HL-60 (cell line): ENCODE measurements at places on chromosomes 5 and 9.

GRCh38 chr9:22657713-22658112, 211.1 kb downstream of the DMRTA1 start:
- no peak for DNase-seq

- DNase-seq: no peak
Measured at GRCh38 chr5:107457138-107457537, 213.6 kb downstream of the EFNA5 start.

DNA sequence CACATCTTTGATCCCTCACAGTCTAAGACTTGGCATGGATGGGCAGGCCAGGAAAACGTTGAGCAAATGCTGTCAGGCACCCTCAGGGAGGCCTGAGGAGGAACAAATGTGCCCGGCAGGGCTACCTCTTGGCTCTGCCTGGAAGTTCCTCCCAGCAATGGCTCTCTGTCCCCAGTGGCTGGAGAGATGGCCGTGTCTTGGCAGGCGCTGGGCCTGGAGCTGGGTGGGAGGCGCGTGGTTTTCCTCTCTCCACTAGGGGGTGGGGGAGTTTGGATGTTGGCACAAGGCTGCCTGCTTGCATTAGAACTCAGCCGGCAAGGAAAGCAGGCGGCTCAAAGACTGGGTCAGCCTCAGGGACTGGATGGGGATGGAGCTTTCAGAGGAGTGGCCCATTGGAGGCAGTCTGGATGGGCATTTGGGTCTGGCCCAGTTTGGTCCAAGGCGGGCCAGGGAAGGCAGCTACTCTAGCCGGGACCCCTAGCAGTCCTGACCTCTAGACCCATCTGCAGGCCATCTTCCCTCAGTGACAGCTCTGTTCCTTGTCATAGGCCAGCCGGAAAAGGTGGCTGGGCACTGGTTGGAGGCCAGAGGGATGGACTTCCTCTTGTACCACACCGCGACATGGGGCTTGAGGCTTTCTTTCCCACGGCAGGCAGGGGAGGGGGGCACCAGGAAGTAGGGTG, 68.2 kb upstream of the STC2 start:
- no peak for DNase-seq

DNA sequence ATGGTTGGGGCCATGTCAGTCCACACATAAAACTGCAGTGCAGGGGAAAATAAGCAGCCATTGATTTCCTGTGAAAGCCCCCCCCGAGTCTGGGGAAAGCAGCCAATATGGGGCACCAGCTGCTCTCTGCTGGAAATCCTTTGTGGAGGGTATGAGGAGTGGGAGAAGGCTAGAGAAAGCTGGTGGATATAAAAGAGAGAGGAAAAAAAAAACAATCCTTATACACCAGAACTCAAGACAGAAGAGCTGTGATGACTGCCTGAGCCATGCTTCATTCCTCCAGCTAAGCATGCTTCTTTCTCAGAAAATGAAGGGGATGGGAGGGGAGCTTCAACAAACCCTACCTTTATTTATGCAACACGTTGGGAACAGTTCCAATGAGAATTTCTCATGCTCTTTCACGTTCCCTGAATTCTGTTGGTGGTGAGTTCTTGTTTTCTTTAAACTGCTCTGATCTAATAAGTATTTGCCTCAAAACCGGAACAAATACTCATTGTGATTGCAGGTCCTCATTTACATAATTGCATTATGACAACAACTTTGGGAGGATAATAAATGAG, 688.0 kb upstream of the SEMA6A start:
- DNase-seq: no peak

DNA sequence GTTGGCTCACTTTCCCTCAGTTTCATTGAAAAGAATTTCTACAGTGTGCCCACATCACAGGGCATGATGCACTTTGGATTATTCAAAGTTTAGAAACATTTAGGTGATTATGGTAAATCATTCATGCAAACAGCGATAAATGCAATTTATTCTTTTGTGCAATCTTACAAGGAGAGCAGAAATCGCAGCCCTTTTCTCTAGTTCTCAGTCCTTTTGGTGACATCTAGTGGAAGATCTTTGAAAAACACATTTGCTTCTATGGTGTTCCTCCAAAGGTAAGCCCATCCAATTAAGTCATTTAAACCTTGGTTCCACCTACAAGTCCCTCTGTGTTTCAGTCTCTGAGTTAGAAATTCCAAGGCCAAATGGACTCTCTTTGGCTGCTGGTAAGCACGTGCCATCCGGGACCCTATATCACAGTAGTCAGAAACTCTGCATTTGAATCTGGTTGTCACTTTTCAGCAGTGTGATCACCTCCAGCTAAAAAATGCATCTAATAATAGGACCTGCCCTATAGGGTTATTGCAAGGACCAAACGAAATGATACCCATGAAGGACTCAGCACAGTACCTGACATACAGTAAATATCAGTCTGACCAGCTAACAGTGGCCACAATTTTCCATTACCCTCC, 66.4 kb downstream of the MACROH2A1 start:
- peak; percentile 2 for DNase-seq

DNA sequence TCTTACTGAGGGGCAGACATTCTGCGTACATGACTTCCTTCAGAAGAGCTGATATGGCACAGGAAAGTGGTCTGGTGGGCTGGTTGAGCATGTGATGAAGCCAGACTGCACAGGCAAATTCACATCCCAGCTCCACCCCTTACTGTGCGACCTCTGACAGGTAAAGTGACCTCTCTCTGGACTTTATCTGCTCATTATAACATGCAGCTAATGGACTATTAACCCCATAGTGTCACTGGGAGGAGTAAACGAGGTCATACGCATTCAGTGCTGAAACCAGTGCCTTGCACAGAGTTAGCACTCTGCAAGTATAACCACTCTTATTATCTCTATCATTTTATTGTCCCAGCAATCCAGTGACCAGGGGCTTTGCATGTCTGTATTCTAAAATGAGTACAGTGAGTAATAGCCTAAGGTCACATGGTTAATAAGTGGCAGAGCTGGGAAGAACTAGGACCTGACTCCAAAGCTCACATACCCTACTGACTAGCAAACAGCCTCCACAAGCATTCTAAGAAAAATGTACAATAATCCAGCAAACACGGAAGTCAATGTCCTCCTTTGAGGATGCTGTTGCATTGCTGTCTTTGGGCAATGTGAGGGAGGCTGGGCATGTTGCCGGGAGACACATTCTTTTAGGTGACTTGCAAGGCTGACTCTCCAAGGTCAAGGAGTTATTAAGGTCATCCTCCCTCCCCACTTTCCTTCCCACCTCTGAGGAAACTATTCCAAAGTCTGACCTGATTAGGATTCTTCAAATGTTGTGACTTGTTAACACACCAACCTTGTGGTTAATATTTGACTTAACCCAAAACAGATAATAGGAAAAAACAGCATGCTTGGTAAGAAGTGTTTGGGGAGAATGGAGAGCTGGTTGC, 19.0 kb downstream of the GLRX start:
- no peak for DNase-seq

- DNase-seq: no peak
Measured at GRCh38 chr9:27212191-27212590, 84.8 kb downstream of the EQTN start.

DNA sequence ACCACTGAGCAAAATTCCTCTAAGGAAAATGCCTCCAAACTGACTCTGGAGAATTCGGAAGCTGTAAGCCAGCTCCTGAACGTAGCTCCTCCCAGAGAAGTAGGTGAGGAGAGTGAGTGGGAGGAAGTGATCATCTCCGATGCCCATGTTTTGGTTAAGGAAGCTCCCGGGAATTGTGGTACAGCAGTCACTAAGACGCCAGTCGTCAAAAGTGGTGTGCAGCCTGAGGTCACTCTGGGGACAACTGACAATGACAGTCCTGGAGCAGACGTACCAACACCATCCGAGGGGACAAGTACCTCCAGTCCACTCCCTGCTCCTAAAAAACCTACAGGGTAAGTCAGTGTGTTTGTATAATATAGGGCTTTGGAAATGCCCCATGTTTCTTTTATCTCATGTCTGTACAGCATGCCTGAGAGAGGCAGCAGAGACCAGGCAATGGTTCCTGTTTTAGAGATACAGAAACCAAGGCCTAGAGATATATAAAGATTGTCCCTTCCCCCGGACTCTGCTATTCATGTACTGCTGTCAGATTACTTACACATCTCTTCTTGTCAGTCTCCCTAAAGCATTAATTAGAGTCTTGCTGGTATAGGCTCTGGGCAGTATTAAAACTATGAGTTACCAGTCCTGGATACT, 23.9 kb downstream of the HMGXB3 start:
- no peak for DNase-seq

DNA sequence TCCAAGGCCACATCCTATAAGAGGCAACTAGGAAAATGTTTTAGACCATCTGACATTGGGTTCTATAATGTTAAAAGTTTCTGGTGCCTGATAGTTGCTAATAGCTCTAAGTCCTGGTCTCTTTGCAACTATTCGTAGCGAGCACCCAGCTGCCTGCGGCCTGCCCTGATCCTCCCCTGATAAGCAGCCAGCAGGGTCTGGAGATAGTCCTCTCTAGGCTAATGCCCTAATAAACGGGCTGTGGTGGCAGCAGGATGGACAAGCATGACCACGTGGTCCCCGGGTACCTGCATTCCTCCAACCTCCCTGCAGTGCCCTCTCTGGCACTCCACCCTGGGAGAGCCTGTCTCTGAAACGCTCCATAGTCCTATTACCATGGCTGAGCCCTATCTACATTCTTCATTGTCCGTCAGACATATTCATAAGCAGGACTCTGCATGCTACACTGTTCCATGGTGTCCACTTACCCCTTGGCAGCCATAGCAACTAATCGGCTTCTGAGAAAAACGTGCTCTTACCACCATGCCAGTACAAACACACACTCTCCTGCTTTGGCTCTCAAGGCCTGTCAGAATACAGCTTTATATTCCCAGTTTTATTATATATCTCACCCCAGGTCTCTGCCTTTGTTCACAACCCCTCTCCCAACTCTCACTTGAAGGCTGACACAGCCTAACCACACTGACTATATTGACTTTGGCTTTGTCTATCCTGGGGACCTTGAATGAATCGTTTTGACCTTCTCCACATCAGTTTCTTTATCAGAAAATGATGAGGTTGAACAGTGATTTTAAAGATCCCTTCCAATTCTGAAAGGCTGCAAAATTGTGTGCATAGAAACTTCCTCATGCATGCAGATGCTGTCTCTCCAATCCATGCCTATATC, 49.9 kb upstream of the DAPK1 start:
- DNase-seq: no peak

DNA sequence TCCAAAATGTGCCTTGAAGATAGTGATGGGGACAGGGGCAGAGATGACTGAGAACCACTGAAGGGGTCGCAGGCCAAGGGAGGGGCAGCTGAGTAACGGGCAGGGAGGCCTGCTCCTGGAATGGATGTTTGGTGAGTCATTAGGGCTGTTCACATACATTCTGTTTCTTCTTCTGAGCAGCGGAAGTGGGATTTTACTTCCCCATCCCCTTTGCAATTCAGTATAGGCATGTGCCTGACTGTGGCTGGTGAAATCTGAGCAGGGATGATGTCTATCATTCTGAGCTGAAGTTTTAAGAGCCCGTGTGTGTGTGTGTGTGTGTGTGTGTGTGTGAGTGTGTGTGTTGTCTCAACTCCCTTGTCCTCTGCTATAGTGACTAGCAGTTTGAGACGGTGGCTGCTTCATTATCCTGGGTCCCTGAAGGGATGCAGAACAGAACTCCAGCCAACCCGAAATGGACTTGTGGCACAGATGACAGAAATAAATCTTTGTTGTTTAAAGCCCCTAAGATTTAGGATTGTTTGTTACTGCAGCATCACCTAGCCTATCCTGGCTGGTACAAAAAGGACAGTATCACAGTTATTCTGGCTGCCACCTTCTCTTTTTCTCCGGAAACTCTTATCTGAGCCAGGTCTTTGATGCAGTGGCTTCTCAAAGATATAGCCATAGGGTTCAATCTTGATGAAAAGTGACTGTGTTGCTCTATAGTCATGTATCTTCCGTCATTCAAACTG, 29.2 kb upstream of the TGFBI start:
- peak; percentile 38 for DNase-seq

DNA sequence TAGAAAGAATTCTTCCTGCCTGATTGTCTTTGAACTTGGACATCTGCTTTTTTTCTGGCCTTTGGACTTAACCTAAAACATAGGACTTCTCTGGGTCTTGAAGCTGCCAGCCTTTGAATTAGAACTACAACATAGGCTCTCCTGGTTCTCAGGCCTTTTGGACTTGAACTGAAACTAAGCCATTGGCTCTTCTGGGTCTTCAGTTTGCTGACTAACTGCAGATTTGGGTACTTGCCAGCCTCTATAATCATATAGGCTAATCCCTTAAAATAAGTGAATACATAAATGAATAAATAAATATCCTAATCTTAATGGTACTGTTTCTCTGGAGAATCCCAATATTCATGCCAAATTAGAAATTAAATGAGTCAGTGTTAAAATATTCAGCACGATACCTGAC, 473.4 kb upstream of the PAPPA start:
- no peak for DNase-seq

- DNase-seq: peak; percentile 51
Measured at GRCh38 chr5:18465833-18466681, 831.8 kb downstream of the TAF11L14 start.

GRCh38 chr9:32348106-32348695, 36.2 kb upstream of the ACO1 start:
- no peak for DNase-seq

- no peak for DNase-seq
Measured at GRCh38 chr5:163094492-163095180, 342.8 kb upstream of the CCNG1 start.

DNA sequence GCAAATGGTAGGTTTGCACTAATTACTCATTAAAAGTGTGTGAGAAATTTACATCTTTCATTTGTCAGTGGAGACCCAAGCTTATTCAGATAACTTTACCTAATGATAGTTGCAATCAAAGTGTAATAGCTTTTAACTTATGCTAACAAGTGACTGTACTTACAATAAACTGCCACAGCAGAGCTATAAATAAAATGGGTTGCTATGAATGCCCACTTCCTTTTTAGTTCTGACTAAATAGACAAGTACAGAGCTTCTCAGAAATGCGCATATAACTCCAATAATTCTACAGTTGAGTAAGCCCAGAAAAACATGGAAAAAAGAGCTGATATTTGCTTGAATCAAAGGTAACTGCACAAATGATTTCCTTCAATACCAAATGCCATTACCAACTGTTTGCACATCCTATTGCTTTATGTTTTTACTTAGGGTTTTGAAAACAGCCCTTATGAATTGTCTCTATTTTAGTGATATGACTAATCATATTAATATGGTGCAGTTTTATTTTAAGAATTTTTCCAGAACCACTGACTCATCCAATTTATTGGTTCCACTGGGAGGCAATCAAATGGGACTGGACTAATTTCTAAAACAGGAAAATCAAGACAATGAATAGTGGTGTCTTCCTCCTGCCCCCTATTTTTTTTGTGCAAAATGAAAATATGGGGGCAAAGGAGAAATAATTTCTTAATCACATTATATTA, 84.1 kb downstream of the PPP2R2B start:
- DNase-seq: no peak

- DNase-seq: no peak
Measured at GRCh38 chr9:26399556-26399955, 493.0 kb downstream of the CAAP1 start.

GRCh38 chr5:167205881-167206280, 1085.6 kb upstream of the WWC1 start:
- DNase-seq: no peak
